ENCODE measurements at places on chromosomes 3 and 15. TPM values are rescaled to one million over a fixed set of nuclear protein-coding genes. Genes with fewer than 3 reads are reported as not detected.

DNA sequence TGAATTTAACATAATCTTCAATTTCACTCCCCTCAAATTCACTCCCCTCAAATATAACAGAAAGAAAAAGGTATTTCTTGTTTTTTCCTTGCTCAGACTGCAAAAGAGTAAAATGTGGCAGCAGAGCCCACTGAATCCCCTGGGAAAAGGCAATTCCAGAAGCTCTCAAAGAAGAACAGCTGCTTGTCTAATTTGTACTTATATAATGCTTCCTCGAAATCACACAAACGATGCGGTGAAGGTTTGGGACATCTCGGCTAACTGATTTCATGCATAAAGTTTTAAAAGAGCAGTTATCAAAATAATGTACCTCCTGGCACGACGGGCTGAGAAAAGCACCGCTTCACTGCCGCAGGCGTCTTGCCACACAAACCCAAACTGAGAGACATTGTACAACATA, 10.7 kb downstream of the BDH1 start:
- no peak for DNase-seq

GRCh38 chr3:141082064-141082463, 30.9 kb downstream of the SPSB4 start:
- DNase-seq = no peak

GRCh38 chr3:52055537-52056351, 627 bp downstream of the DUSP7 start:
- DNase-seq = peak; percentile 21

GRCh38 chr3:101268141-101268540, 52.2 kb downstream of the IMPG2 start:
- DNase-seq = no peak

DNA sequence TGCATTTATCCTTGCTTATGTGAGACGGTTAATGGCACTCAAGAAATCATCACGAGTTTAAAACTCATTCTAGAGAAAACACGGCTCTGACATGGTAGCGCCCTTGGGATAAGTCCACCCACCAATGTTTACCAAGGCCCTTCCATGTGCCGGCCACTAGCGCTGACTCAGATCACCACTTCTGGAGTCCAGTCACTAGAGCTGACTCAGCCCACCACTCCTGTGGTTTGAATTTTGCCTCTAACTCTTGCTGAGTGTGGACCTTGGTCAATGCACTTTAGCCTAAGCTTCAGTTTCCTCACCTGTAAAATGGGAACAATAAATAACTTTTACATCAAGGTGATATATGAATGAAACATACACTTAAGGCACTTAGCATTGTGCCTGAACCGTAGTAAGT, 358.4 kb upstream of the PROK2 start:
- DNase-seq = no peak

- DNase-seq = no peak
Observed at GRCh38 chr3:101888653-101889052, 39.3 kb downstream of the NFKBIZ start.

GRCh38 chr15:88619796-88620195, 1.3 kb upstream of the AEN start:
- no peak for DNase-seq

DNA sequence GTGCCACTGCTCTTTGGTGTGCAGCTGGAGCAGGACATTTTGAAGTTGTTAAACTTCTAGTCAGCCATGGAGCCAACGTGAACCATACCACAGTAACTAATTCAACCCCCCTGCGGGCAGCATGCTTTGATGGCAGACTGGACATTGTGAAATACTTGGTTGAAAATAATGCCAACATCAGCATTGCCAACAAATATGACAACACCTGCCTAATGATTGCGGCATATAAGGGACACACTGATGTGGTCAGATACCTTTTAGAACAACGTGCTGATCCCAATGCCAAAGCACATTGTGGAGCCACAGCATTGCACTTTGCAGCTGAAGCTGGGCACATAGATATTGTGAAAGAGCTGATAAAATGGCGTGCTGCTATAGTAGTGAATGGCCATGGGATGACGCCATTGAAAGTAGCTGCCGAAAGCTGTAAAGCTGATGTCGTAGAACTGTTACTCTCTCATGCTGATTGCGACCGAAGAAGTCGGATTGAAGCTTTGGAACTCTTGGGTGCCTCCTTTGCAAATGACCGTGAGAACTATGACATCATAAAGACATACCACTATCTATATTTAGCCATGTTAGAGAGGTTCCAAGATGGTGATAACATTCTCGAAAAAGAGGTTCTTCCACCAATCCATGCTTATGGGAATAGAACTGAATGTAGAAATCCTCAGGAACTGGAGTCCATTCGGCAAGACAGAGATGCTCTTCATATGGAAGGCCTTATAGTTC, 12.2 kb downstream of the FEM1B start:
- DNase-seq = no peak

- no peak for DNase-seq
Observed at GRCh38 chr3:52845691-52846431, 11.0 kb upstream of the MUSTN1 start.

The CLDN18 gene
- total RNA-seq = not detected

The DOCK3 gene
- total RNA-seq = 2.8 TPM

The ZBTB20 gene
- 38.4 TPM for total RNA-seq

The GCSAM gene
- 3.1 TPM for total RNA-seq

The UNC13C gene
- total RNA-seq = not detected
